Naive thymus-derived CD4-positive, alpha-beta T cell (primary cell): ENCODE measurements at places on chromosomes 13 and 19.

DNA sequence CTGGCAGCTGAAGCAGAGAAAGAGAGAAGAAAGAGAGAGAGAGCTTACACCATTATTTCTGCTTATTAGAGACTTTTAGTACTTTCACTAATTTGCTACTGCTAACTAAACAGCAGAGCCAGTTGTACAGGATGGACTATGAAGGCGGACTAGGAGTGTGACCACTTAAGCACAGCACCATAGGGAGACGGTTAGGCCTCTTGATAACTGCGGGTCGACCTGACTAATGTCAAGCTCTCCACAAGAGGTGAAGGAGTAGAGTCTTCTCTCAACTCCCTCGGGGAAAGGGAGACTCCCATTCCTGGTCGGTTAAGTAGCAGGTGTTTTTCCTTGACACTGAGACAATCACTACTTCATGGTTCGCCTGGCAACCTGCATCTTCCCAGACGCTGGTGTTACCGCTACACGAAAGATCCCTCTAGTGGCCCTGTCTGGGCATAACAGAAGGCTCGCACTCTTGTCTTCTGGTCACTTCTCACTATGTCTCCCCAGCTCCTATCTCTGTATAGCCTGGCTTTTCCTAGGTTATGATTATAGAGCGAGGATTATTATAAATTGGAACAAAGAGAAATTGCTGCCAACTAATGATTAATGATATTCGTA, 5.3 kb upstream of the PSG7 start:
- no peak for DNase-seq

- no peak for DNase-seq
Observed at GRCh38 chr13:77034881-77035280, 7.9 kb upstream of the FBXL3 start.

DNA sequence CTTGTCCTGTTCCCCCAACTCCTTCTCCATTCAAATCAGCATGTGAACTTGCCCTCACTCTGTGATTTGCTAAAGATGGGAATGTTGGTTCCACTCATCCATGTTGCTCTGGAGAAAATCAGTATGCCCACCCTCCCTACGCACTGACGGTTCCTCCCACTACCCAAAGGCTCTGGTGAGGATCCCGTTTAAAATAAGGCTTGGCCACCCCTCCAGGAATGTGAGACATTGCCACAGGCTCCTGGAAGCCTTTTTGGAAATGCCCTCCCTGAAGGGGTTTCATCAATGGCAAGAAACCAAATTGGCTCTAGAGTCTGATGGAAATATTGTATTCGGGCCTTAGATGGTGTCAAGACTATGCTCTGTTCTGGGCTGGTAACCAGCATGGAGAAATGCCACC, 187.3 kb downstream of the USP12 start:
- DNase-seq, result no peak

GRCh38 chr19:43318796-43319314, 34.6 kb upstream of the CD177 start:
- DNase-seq, result no peak

DNA sequence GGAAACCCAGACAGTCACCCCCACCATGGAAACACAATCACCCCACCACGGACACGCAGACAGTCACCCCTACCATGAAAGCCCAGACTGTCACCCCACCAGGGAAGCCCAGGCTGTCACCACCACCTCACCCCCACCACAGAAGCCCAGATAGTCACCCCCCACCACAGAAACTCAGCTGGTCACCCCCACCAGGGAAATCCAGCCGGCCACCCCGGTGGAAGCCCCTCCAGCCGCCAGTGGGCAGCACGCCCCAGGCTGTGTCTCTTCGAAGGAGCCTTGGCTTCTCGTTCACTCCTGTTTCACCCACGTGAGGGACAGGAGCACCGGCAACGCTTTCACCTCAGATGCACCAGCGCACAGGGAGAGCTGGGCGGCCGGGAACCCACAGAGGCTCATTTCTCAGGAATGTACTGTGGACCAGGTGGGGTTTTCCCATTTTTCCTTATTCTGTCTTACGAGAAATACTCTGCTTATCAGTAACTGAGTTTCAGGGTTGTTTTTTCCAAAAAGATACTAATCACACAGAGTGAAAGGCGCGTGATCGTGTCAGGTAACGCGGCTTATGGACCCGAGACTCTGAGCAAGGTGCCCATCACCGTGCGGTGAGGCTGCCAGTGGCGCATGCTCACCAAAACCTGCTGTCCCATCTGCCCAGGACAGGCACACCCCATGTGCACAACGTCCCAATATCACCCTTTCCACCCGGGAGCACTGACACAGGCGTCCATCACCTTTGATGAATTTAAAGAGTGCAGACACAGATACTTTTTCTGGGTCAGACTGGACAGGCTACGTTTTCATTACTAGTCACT, 28.0 kb downstream of the CARS2 start:
- no peak for DNase-seq
